ENCODE measurements at places on chromosomes 11 and 22.

DNA sequence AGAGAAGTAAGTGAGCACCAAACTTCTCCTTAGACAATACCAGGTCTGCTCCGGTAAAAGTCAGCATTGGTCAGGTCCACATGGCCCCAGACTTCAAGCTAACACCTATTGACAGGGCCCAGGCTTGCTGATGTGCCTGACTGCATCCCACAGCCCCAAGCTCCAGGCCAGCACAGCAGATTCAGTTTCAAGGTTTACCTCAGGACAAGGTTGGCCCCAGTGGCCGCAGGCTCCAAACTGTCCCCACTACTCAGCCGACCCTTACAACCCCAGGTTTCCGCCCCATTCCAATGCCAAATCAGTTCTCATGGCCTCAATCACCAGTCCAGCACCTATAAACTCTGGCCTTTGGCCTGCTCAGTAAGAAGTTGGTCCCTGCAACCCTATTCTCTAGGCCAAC, 39.4 kb downstream of the OR4C6 start:
- DNase-seq = no peak

- no peak for DNase-seq
Measured at GRCh38 chr11:7606496-7606895, 66.8 kb downstream of the CYB5R2 start.

GRCh38 chr22:44383652-44384562, 71.2 kb upstream of the SHISAL1 start:
- DNase-seq = no peak

- DNase-seq = no peak
Measured at GRCh38 chr22:36256478-36256877, 3.5 kb downstream of the APOL1 start.

GRCh38 chr22:50162391-50162956, 8.1 kb upstream of the PANX2 start:
- DNase-seq = no peak

DNA sequence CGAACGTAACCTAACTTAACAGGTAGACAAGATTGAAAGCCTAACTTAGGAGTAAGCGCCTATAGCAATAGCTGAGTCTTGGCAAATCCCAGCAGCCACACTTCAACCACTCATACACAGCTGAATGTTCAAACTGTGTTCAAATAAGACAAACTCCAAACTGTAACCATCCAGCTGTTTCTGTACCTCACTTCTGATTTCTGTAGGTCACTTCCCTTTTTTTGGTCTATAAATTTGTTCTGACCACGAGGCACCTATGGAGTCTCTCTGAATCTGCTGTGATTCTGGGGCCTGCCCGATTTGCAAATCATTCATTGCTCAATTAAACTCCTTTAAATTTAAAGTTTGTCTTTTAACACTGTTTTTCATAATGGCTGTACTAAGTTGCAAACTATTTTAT, 8.2 kb upstream of the TENM4 start:
- no peak for DNase-seq

DNA sequence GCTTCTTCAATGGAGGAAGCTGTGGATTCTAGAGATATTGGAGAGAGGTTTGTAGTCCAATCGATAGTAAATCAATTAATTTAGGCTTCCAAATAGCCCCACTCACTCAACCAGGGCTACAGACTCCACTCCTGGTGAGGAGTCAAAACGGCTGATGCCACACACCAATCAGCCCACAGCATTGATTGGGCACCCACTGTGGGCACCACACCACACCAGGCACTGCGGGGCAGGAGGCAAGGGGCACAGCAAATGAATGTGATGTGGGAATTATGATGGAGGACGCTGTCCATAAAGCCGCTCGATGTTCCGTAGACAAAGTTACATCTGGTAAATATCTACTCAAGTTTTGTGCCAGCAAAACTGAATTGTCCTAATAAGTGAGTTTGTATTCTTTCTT, 547.3 kb upstream of the CADM1 start:
- no peak for DNase-seq

All from iPS DF 6.9 (cell line).